Right ventricle myocardium inferior (tissue), 1 donor: ENCODE measurements at places on chromosomes 2 and 18. TPM values are rescaled to one million over a fixed set of nuclear protein-coding genes. Genes with fewer than 3 reads are reported as not detected.

ALPG gene
- not detected for total RNA-seq

OTOS gene
- total RNA-seq = not detected

RUFY4 gene
- total RNA-seq = not detected

MC4R gene
- not detected for total RNA-seq

ABCG5 gene
- total RNA-seq = not detected

ZNF385B gene
- total RNA-seq = 0.35 TPM

UGT1A9 gene
- total RNA-seq = not detected

CFAP53 gene
- not detected for total RNA-seq

FBXO15 gene
- not detected for total RNA-seq

DIPK1C gene
- 4.6 TPM for total RNA-seq

SPRED2 gene
- total RNA-seq = 14.0 TPM

UCN gene
- total RNA-seq = 0.84 TPM

DPP4 gene
- total RNA-seq = 5.4 TPM

SERPINB3 gene
- not detected for total RNA-seq
